ENCODE measurements at places on chromosomes 12 and 14. TPM values are rescaled to one million over a fixed set of nuclear protein-coding genes. Genes with fewer than 3 reads are reported as not detected.

GRCh38 chr14:44941591-44941990 is 20.2 kb downstream of the KLHL28 start:
- ATAC-seq, result no peak

The CMA1 gene
- total RNA-seq, result not detected

The TAS2R14 gene
- 5.8 TPM for total RNA-seq

DNA sequence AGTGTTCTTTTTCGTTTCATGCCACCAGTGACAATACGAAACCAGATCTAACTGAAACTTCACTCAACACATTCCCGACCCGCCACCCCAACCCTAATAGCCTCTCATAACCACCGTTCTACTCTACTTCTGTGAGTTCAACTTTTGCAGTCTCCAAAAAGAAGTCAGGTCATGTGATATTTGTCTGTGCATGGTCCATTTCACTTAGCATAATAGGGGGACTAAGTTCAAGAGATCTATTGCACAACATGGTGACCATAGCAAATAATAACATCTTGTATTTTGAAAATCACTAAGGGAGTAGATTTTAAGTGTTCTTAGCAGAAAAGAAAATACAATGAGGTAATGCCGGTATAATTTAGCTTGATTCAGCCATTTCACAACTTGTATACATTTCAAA is 376.4 kb downstream of the DIO2 start:
- no peak for ATAC-seq

GRCh38 chr12:109541413-109541726 is 31.9 kb downstream of the MMAB start:
- no peak for ATAC-seq
